Stimulated activated CD8-positive, alpha-beta memory T cell treated with anti-CD3 and anti-CD28 coated beads, Interleukin-15, amount 100 ng/mL, for 1 hour (primary cell): ENCODE measurements at places on chromosomes 4 and X.

DNA sequence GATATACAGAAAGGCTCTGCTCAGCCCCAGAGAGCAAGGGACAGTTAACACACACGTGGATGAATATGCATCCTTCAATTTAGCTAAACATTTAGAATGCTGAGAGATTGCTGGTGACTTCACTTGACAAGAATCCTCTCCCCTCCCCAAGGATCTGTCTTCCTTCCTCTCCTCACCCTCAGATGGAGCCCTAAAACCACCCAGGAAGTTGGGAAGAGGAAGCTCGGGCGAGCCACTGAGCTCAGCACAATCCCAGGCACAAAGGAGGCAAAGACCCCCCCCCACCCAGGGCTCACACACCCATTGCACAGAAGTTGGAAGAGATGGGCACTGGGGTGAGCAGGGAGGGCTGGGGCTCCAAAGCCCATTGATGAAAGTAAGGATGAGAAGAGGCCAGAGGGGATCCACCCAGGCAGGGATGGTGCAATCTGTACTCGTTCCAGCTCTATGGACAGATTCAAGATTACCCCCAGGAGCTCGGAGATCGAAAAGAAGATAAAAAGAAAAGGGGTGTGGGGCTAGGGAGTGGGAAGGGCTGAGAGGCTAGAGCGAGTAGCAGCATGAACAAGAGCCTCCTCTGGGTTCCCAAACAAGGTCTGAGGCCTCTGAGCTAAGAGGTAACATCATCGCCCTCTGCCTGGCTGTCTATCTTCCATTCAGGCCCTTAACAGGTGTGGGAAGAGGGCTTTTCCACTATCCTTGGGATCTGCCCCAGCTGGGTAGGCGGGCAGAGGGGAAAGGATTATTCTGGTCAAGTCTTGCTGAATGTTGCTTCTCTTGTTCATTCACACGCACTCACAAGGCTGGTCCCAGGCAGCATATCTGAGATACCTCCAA is 1.2 kb downstream of the TFE3 start:
- no peak for DNase-seq

- no peak for DNase-seq
These were observed 51.5 kb upstream of the GPRIN3 start for GRCh38 chr4:89358935-89359638.

GRCh38 chrX:131818297-131818936 is 204.7 kb upstream of the STK26 start:
- no peak for DNase-seq

- DNase-seq = no peak
These were observed 104.5 kb upstream of the GATB start for GRCh38 chr4:151865312-151865711.

DNA sequence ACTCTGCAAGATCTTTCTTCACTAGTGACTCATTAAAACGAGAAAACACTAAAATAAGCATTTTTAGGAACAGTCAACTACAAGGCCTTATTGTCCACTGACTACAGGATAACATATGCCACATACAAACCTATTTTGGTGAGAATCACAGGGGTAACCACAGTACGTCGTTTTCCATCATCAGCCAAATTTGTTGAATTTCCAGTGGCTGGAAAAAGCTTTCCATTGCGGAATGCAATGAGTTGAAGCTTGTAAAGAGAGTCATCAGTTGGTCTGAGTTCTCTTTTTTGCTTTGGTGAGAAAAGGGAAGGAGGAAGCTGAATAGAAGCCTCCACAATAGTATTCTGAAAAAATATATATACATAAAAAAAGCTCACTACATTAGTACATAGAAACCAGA is 102.4 kb downstream of the ADGRA3 start:
- DNase-seq = no peak

DNA sequence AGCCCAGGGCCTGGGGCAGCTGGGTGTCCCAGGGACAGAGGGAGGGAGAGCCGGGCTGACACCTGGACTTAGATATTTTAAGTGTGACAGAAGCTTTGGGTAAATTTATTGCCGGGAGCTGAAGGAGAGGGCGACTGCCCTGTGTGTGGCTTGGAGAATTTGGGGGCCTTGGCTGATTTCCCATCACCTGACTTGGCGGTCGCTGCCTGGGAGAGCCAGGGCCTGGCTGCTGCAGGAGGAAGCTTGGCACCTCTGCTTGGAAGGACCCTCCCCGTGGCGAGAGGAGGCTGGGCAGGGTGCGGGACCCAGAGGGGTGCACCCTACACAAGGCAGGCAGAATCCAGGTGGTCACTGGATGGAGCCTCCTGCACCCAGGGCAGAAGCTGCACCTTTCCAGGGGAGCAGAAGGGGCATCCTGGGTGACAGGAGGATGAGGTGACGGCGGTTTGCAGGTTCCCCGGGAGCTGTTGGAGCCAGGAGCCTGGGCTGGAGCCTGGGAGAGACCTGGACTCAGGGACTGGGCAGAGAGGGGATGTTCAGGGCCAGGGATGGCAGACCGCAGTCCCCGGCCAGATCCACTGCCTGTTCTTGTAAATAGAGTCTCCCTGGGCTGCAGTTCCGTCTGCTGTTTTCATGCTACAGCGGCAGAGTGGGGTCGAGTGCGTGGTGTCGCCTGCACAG is 72.0 kb downstream of the RGS12 start:
- DNase-seq = no peak

DNA sequence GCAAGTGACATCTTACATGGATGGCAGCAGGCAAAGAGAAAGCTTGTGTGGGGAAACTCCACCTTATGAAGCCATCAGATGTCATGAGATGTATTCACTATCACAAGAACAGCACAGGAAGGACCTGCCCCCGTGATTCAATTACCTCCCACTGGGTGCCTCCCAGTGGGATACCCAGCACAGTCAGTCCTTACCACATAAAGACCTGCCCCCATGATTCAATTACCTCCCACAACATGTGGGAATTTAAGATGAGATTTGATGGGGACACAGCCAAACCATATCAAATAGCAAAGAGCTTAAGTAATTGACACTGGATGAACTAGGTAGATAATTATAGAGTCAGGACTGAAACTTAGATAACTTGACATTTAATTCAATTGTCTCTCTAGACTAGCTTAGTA is 85.6 kb downstream of the SLIT2 start:
- DNase-seq = no peak

DNA sequence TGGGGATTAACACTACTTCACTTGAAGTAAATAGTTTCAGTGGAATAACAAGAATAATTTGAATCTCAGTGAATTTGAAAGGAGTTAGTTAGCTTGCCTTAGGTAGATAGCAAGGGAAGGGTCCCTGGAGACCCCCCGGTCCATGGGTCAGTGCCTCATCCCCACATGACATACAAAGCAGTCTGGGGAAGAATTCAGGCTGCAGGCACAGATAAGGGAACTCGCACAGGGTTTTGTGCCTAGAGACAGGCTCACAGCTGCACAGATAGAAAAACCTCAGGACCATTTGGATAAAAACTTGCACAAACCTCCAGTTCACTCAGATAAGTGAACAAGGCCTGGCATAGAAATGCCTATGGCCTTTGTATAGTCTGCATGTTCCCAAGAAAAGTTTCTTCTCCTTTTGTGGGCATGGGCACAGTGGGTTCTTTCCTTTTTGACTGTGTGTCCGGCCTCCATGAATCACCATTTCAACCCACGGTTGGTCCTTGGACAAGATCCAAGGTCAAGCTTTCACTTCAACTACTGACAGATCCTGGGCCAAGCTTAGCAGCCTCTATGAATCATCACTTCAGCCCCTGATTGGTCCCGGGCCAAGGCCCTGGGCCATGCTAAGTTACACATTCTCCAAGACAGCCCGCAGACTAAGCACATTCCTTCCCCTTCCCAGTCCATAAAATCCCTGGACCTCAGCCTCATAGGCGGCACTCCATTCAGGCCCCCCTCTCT is 108.3 kb upstream of the KLHL4 start:
- DNase-seq = no peak
